ENCODE measurements at places on chromosomes 1 and 21.

DNA sequence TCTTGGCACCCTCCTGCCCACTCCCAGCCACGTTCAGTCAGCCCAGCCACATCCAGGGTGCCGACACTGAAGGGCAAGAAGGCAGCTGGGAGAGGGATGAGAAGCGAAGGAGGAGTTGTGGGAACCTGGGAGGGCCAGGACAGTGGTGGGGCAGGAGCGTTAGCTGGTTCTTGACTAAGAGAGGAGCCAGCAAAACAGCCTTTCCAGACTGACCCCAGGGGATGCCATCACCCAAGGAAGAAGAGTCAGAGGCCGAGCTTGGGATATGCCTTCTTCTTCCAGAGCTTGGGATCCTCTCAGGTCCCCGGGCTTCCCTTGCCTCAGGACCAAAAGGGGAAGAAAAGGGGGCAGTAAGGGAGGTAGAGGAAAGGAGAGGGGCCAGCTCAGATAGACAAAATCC lies 7.2 kb downstream of the INKA2 start:
- DNase-seq: no peak

GRCh38 chr1:156856282-156856785 lies 2.6 kb downstream of the INSRR start:
- DNase-seq: no peak

DNA sequence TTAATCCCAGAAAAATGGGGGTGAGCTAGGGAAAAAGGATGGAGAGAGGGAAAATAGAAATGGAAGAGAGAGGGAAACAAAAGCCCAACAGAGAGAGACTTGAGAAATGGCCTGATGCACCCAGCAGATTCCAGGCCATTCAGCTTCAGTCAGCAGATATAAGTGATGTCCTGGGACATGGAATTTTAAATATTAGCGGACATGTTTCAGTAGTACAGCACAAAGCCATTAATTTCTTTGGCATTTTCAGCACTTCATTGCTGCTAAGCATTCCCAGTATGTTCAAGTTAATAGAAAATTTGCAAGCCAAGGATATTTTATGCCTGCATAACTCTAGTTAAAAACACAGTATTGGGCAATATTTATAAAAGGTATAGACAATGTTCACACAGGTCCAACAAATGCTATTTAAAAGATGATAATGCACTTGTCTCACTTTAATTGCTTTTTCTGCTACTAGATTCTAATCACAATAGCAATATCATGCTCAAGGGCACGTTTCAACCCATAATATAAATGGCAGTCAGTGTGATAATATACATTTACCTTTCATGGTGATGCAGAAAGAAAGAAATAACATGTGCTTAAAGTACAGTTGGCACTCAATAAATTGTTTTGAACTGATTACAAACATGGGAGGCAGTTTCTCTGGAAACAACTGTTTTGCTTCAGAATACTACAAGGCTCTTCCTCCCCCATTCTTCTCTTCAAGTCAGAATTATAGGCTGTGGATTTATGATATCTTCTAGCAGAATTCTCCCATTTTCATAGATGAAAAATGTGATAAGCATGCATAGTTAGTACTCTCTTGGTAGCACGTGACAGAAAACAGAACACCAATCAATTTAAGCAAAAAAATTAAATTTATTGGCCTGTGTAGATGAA lies 108.1 kb upstream of the MAGI3 start:
- no peak for DNase-seq

GRCh38 chr1:156504438-156504813 lies 3.9 kb upstream of the MEF2D start:
- no peak for DNase-seq

- DNase-seq: peak; percentile 77
Measured at GRCh38 chr1:112744009-112744578, 29.0 kb upstream of the PPM1J start.

GRCh38 chr1:73100216-73100615 lies 817.9 kb upstream of the NEGR1 start:
- DNase-seq: no peak

DNA sequence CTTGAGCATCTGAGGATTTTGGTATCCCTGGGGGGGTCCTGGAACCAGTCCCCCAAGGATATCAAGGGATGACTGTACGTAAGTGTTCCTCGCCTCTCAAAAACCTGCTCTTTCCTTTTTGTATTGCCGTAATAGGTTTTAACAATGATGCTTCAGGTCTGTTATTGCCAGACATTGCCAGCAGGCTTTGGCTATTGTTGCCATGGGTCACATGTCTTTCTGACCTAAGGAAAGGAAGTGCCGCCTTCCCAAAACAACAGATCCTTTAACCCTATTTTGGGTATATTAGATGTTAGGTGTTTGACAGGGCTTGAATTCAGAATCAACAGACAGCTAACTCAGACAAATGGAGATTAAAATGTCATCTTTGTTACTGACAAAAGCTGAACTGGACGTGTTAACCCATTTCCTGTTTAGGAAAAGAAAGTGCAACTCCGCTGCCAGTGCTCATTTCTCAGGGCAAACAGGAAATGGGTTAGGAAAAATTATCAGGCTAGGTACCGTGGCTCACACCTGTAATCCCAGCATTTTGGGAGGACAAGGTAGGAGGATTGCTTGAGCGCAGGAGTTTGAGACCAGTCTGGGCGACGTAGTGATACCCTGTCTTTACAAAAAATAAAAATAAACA lies 12.4 kb upstream of the PRPF38B start:
- no peak for DNase-seq

Data from hepatic stellate cell (primary cell).